ENCODE measurements at places on chromosomes 3 and 15. TPM values are rescaled to one million over a fixed set of nuclear protein-coding genes. Genes with fewer than 3 reads are reported as not detected.

GRCh38 chr15:42846647-42847046 lies 73.9 kb downstream of the TTBK2 start:
- H3K4me3 ChIP-seq = no peak overlapping the region
- H3K4me1 ChIP-seq = no peaks in the 10 kb centered on the region
- H3K36me3 ChIP-seq = no peaks in the 10 kb centered on the region
- H3K27ac ChIP-seq = no peak overlapping the region
- no peaks in the 10 kb centered on the region for H3K27me3 ChIP-seq
- DNase-seq = no peak

Gene SLC2A2
- total RNA-seq = not detected

DNA sequence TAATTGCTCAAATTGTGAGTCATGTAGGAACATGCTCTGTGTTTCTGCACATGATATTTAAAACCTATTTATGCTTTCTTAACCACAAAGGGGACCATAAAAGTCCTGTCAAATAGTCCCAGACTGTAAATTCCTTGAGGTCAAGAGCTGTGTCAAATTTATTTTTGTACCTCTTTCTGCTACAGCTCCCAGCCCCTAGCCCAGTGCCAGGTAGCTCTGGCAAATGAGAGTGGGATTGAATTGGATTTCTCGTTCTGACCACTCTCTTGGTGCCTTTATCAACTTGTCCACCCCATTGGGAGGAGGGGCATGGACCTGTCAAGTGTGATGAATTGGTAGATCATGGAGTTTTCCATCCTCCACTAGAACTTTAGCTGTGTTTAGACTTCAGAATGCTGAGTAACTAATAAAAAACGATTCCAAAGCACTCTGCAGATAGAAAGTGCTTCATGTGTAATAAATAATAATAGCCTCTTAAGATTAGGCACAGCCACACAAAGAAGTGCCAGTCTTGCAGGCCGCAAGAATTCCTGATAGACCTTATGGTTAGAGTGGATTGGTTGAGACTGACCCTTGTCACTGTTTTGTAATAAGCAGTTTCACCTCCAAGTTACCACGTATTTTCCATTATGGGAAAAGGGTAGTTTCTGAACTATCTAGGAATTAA lies 120.4 kb downstream of the LPP start:
- no peak overlapping the region for H3K4me3 ChIP-seq
- no peak for DNase-seq
- peaks cover 32% of the 10 kb centered on the region for H3K4me1 ChIP-seq
- peak overlapping the region; percentile 48 for H3K27ac ChIP-seq
- H3K36me3 ChIP-seq = no peaks in the 10 kb centered on the region
- H3K27me3 ChIP-seq = no peaks in the 10 kb centered on the region

GRCh38 chr3:49882166-49882565 lies 12.5 kb upstream of the CAMKV start:
- H3K4me1 ChIP-seq = no peaks in the 10 kb centered on the region
- H3K36me3 ChIP-seq = no peaks in the 10 kb centered on the region
- H3K27ac ChIP-seq = no peak overlapping the region
- no peaks in the 10 kb centered on the region for H3K27me3 ChIP-seq
- H3K4me3 ChIP-seq = no peak overlapping the region
- DNase-seq = no peak
